ENCODE measurements at places on chromosomes 7 and 10.

- DNase-seq: no peak
These were observed 130.8 kb downstream of the MDFIC start for GRCh38 chr7:115052706-115053105.

DNA sequence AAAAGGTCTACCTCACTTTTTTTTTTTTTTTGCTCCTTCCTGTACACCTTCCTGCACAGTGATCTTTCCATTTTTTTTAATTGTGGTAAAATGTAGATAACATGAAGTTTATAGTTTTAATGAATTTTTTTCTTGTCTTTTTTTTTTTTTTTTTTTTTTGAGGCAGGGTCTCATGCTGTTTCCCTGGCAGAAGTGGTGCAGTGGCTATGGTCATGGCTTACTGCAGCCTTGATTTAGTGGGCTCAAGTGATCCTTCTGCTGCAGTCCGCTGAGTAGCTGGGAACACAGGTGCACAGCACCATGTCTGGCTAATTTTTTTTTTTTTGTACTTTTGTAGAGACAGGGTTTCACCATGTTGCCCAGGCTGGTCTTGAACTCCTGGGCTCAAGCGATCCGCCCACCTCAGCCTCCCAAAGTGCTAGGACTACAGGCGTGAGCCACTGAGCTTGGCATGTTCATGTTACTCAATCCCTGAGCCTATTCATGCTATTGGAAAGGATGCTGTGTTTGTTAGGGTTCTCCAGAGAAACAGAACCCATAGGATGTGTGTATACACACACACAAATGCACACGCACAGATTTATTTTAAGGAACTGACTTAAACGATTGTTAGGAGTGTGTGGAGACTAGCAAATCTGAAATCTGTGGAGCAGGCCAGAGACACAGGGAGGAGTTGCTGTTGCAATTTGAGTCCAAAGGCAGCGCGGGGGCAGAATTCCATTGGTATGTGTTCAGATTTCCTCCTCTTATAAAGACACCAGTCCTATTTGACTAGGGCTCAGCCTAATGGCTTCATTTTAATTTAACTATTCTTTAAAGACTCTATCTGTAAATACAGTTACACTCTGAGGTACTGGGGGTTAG lies 29.1 kb downstream of the GALNT11 start:
- DNase-seq: no peak

- DNase-seq: no peak
These were observed 370.2 kb downstream of the GATA3 start for GRCh38 chr10:8424555-8425211.

- DNase-seq: no peak
These were observed 65.9 kb downstream of the PAX2 start for GRCh38 chr10:100811261-100811660.

DNA sequence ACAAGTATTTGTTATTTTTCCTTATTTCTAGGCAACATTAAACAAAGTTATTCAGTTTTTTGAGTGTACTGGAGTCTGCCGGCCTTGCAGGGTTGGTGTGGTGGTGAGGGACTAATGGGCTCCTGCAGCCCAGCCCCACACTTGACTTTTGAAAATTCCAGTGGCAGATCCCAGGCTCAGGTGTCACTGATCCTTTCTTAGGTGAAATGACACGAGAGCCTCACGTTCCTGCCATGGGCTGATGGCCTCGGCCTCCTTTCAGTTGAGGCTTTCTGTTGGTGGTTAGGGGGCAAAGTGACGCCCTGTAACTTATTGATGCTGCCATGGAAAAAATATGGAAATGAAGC lies 117.9 kb downstream of the NKX6-2 start:
- DNase-seq: no peak

Data from right lung (tissue), 10 donors.